ENCODE measurements at places on chromosomes 7 and 10.
A peak's percentile ranks its signal among the peaks of the same experiment; 100 is the strongest.

- DNase-seq, result peak; percentile 27
These were observed 70.9 kb downstream of the SYPL1 start for GRCh38 chr7:106041140-106041717.

DNA sequence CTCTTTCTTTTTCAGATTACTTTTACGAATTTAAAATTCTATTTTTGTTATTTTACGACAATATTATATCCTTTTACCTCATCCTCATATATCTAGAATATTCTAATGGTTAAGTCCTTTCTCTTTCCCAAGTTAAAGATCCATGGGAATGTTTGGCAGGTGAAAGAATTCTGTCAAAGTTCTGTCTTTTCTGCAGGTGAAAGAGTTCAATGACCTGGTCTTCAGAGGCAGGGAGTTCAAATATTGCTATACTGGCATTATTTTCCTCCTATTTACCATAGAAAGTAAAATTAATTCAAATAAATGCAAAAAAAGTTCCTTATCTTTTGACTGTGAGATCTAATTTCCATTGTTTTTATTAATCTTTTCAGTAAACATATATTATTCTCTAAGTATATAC lies 194.3 kb downstream of the ARL4A start:
- no peak for DNase-seq

GRCh38 chr7:147432576-147432975 lies 1158.0 kb upstream of the C7orf33 start:
- DNase-seq, result no peak

- no peak for DNase-seq
These were observed 114.3 kb downstream of the FAM53B start for GRCh38 chr10:124629842-124630241.

DNA sequence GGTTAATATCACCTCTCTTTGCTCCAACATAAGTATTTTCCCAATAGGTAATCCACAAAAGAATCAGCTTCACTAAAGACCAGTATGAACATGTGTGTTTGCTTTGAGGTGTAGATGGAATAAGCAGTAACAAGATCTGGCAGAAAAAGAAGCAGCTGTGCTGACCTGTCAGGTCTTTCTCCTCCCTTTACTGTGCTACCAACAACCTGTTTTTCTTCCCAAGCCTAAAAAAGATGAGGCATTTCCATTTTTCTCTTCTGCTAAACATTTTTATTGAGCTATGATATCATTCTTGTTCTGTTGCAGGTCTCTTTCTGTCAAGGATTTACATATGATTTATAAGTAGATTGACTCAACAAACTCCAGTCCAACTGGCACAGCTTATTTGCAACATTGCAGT lies 315.2 kb upstream of the GLI3 start:
- DNase-seq, result no peak

DNA sequence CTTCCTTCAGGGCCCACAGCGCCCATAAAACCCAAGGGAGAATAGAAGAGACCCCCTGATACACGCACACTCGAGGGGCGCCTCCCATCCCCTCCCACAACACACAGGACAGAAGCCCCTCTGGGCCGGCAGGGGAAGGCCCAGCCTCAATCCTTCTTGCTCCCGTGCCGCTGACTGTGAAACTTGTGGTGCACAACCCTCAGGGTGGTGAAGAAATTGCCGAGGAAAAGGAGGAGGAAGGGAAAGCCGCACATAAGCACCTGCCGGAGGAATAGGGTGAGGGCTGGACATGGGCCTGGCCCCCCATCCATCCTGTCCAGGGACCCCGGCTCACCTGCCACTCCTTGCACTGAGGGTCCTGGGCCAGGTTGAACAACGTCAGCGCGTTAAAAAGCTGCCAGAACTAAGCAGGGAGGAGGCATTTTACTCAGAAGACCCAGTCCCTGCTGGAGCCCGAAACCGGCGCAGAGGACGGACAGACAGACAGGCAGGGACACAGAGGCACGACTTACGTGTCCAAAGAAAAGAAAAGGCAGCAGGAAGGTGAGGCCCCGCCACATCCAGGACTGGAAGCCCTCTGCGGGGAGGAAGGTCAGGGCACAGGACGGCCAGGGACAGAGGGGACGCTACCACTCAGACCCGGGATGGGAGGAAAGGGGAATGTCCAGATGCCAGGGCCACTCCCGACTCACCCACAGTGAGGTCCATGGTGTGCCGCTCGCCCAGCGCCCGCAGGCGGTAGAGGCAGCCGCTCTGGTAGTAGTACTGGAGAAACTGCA lies 7.2 kb downstream of the TMEM120A start:
- no peak for DNase-seq

DNA sequence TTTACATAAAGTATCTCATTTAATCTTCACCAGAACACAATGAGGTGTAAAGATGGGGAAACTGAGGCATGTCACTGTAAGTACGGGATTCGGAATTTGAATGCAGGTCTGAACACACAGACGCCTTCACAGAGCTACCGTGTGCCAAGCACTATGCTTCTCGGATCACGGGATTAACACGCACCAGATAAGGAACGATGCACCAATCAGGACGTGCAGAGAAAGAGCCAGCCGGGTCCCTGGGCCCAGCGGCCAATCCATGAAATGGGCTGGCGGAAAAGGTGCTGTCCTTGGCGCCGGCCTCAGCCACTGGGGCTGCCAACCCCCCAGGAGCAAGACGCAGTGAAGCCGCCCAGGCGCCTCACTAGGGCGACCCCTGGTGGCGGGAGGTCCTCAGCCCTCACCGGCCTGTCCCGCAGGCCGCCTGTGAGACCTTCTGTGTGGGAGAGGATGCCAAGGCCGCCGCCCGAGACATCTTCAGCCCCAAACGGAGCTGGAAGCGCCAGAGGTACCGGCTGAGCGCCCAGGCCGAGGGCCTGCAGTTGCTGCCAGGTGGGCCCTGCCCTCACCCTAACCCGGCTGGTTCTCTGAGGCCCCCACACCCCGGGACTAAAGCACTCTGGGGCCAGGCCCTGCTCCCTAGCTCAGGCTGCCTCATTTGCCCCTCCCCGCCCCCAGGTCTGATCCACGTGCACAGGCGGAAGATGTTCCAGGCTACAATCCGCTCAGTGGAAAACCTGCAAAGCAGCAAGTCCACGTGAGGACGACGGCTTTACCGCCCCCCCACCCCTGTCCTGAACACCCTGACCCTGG lies 15.6 kb downstream of the ATG9B start:
- peak; percentile 90 for DNase-seq

DNA sequence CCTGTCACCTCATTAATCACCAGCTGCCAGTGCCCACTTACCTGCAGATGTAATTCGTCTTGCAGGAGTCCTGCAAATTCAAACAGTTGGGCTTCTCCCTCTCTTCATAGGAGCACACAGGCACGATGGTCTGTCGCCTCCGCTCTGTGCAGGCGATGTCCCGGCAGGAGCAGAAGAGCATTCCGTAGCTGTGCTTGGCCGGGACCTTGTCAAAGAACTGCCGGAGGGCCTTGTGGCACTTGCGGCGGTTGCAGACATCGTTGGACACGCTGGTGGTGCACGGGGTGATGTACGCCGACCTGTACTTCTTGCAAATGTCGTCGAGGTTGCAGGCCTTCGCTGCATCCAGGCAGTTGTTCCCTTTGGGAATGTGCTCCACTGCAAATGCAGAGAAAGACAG lies 147.8 kb downstream of the GFRA1 start:
- DNase-seq, result no peak

- DNase-seq, result no peak
These were observed 46.8 kb upstream of the PDLIM1 start for GRCh38 chr10:95337423-95338160.

DNA sequence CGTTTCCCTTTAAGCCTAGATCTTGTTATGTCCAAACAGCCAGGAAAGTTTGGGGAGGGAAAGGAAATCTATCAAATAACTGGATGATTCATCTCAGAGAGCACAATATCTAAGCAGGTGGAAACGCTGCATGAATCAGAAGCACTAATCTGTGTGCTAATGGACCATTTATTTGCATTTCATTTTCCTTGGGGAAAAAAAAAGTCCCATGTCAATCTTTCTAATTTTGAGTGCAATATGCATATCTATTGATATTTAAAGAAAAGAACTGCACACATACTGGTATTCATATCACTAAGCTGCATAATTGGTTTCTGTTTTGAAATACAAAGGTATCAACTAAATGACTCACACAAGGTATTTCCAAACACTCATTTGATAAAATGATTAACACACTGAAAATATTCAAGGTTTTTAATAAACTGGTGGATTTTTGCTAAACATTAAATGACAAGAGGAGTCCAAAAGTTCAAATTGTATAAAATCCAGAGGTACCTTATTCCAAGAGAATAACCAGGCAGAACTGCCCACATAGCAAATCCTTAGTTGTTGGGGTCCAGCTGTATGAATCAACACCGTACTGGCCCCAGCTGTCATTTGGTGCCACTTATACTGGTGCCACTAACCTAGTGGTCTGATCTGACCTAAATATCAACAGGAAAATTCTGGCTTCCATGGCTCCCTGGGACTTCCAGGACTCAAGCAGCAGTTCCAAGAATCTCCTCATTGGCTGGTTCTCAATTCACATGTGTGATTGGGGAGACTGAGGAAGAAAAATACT lies 122.2 kb upstream of the SP4 start:
- no peak for DNase-seq

DNA sequence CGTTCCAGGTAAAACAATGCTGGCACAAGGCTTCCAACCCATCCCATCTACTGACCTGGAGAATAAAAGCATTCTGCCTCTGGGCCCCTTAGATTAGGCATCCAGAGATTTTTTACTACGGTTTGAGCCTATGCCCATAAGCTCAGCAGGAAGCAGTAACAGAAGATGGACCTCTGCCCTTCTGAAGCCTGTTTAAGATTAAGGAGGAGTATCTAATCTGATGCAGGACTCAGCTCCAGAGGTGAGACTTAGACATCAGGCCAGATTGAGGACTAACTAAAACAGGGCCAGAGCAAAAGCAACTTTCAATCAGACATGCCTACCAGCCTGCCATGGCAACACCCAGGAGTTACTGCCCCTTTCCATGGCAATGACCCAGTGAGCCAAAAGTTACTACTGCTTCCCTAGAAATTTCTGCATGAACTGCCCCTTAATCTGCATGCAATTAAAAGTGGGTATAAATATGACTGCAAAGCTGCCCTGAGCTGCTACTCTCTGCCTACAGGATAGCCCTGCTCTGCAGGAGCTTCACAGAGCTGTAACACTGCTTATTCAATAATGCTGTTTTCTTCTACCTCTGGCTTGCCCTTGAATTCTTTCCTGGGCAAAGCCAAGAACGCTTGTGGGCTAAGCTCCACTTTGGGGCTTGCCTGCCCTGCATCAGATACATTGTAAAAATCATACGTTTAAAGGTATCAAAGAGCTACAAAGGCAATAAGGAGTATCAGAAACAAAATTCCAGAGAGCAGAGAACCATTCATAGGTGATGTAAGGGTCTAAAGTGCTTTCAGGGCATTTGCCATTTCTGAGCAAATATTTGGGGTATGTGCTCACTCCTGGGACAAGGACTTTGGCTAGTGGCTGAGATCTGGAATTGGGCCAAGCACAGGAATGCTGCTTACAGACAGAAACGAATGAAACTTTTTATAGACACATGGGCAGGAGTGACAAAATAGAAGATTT lies 25.0 kb upstream of the CNNM1 start:
- DNase-seq, result no peak

- DNase-seq, result no peak
These were observed 10.8 kb downstream of the TMEM196 start for GRCh38 chr7:19762631-19763030.

GRCh38 chr7:139813689-139814088 lies 15.4 kb upstream of the TBXAS1 start:
- DNase-seq, result no peak

GRCh38 chr10:75265856-75266255 lies 30.1 kb upstream of the COMTD1 start:
- no peak for DNase-seq

- DNase-seq, result no peak
These were observed 66.7 kb downstream of the CREB3L2 start for GRCh38 chr7:137934941-137935883.

DNA sequence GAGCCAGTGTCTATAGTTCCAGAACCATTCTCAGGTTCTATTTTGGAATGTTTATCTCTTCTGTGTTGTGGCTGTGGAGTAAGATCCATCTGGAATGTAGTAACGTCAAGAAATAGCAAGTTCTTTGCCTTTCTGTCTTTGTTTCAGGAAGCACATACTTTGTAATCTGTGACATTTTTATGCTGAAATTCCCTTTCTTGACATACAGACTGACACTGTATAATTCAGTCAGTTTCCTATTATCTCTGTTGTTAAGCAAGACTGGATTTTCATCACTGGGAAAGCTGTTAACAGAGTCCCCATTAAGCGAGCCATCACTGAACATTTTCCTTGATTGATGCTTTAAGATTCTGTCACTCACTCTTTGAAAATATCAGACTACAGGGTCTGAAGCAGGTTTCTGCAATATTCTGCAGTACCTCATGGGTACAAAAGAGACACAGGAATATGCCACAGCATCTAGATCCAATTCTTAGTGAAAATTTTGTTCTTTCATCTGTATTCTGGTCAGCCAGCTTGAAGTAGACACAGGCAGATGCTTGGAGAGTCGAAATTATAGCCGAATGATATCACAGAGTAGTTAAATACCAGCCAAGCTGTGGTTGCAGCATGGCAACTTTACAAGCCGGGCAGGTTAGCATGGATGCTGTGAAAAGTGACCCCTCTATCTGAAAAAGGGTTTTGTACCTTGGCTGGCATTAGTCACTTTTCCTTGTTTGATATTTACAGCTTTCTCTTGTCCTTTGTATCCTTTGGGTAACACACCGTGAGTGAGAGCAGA lies 62.6 kb downstream of the CACNB2 start:
- DNase-seq, result no peak

DNA sequence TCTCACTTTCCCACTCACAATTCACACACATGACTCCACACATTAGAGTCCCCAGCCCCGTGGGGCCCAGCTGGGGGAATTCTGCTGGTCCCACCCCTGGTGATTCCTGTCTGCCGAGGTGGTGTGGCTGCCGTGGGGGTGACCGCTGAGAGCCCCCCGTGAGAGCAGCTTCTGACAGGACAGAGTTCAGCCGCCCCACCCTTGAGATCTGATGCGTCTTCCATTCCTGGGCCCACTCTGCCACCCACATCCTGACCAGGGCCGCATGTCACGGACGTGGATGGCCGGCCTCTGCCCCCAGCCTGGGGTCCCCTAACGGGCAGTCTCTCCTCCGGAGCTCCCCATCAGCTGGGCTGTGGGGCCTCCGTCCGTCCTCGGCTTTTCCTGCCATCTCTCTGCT lies 240.1 kb upstream of the PITRM1 start:
- DNase-seq, result no peak

DNA sequence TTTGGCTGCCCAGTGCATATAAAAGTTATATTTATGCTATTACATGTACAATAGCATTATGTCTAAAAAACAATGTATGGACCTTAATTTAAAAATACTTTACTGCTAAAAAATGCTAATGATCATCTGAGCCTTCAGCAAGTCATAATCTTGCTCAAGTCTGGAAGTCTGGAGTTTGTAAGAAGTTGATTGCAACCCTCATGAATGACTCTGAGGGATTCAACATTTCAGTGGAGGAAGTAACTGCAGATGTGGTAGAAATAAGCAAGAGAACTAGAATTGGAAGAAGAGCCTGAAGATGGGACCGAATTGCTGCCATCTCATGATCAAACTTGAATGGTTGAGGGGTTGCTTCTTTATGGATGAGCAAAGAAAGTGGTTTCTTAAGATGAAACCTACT lies 13.0 kb upstream of the ADAMTS14 start:
- no peak for DNase-seq

GRCh38 chr10:113160641-113161040 lies 210.6 kb downstream of the TCF7L2 start:
- DNase-seq, result no peak

GRCh38 chr10:103726637-103727036 lies 128.7 kb downstream of the SH3PXD2A start:
- no peak for DNase-seq

All from stimulated activated CD4-positive, alpha-beta T cell treated with anti-CD3 and anti-CD28 coated beads, Interleukin-2, amount 100 ng/mL, for 48 hours (primary cell).